Esophagus muscularis mucosa (tissue), 4 donors: ENCODE measurements at places on chromosomes 1 and 21. TPM values are rescaled to one million over a fixed set of nuclear protein-coding genes. Genes with fewer than 3 reads are reported as not detected.

Gene PDC
- total RNA-seq: not detected

Gene CBR3
- 14.1 TPM for total RNA-seq

Gene SNX7
- total RNA-seq: 28.7 TPM

Gene BRDT
- total RNA-seq: not detected

Gene PGLYRP3
- not detected for total RNA-seq

Gene CLCA2
- total RNA-seq: not detected

- no peaks in the 10 kb centered on the region for H3K36me3 ChIP-seq
- no peak overlapping the region for H3K27ac ChIP-seq
Measured at GRCh38 chr1:72498371-72498770, 216.0 kb upstream of the NEGR1 start.

DNA sequence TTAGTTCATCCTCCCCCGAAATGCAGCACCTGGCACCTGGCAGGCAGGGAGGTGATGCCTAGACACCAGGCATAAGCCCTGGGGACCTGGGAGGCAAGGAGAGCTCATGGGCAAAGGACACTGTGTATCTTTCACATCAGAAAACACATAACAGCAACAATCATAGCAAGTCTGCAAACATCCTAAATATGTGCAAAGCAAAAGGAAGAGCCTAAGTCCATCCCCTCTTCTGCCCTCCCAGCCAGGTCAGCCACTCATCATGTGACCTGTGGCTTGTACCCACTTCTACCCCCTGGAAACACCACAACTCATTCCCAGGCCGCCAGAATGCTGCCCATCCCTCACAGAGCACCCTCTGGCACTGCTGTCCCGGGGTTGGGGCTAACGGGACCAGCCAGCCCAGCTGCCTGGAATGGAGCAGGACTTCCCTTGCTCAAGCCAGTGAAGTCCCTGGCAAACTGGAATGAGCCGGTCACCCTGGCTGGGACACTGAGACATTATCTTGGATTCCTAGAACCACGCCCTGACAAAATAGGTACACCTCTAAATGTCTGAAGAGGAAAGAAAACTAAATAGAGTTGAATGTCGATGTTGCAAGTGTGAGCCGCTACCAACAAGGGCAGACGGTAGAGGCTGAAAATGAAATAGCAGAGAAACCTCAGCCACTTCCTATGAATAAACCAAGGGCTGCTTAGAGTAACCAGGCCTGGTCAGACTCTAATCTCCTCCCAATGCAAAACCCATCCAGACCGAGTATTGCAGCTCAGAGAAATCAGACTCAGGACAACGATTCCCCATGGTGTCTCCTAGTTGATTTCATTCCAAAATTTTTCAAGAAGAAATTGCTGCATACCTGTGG, 29.4 kb downstream of the TMPRSS2 start:
- H3K27me3 ChIP-seq: no peaks in the 10 kb centered on the region
- no peak for DNase-seq
- H3K36me3 ChIP-seq: no peaks in the 10 kb centered on the region
- H3K4me1 ChIP-seq: no peaks in the 10 kb centered on the region

DNA sequence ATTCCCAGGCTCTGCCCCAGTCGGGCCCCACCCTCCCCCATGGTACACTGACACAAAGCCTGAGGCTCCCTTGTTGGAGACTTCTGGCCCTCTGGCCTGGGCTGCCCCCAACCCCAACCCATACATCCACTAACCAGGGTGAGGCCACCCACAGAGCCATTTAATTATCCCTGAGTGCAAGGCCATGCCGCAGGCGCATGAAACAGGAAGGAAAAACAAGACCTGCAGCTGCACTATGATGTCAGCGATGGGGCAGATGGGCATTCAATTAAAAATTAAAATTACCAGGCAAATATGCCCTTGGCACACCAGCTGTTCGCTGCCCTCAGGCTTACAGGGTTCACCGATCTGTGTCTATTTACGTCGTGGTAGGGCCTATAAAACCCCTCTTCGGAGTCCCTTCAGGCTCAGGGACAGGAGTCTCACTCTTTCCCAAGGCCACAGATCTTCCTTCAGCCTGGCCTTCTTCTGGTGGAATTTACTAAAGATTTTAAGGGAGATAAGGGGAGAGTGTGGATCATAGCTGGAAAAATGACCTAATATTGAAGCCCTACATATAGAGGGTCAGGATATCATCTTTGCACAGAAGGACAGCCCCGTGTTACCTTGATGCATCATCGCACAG, 29.6 kb upstream of the RGS16 start:
- no peak for DNase-seq
- H3K27me3 ChIP-seq: no peaks in the 10 kb centered on the region
- no peaks in the 10 kb centered on the region for H3K36me3 ChIP-seq
- no peak overlapping the region for H3K4me3 ChIP-seq
- no peaks in the 10 kb centered on the region for H3K4me1 ChIP-seq

DNA sequence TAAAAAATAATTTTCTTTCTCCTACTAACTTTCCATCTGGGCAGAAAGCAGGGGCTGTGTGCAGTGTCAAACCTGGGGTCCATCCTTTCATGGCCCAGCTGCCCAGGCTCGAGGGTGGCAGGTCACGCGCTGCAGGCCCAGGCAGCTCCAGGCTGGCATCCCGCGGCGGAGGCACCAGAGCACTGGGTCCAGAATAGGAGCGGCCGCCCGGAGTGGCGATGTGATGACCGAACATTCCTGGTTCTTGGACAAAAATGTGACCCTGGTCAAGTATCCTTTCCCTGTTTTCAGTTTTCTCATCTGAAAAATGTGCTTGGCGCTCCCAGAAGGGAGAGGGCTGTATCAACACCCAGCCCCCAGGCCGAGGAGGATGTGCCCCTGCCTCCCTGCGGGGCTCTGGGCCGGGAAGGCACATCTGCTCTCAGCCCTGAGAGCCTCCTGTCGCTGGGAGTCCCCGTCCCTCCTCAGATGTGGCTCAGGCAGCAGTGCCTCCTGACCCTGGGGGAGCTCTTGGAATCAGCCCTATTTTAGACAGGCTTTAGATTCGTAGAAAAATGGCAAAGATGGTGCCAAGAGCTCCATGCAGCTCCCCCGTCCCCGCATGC, 29.3 kb downstream of the SLX9 start:
- peak overlapping the region; percentile 78 for H3K27ac ChIP-seq
- DNase-seq: no peak
- H3K36me3 ChIP-seq: peaks cover 21% of the 10 kb centered on the region
- no peak overlapping the region for H3K4me3 ChIP-seq

GRCh38 chr21:15713412-15713811, 16.4 kb upstream of the USP25 start:
- no peak for DNase-seq
- H3K36me3 ChIP-seq: no peaks in the 10 kb centered on the region
- H3K4me1 ChIP-seq: no peaks in the 10 kb centered on the region
- H3K4me3 ChIP-seq: no peak overlapping the region

DNA sequence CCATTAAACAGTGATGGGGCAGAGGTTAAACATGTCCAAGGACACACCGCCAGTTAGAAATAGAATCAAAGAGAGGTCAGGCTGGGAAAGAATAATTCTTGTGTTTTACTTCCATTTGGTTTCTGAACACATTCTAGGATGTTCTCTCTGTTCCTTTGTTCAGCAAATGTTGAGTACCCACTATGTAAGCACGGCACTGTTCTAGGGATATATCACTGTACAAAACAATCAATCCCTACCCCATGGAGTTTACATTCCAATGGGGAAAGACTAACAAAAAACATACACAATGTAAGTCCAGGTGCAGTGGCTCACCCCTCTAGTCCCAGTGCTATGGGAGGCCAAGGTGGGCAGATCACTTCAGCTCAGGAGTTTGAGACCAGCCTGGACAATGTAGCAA, 6.2 kb downstream of the MYOCOS start:
- H3K4me1 ChIP-seq: no peaks in the 10 kb centered on the region
- no peak for DNase-seq
- no peaks in the 10 kb centered on the region for H3K27me3 ChIP-seq
- H3K27ac ChIP-seq: no peak overlapping the region

DNA sequence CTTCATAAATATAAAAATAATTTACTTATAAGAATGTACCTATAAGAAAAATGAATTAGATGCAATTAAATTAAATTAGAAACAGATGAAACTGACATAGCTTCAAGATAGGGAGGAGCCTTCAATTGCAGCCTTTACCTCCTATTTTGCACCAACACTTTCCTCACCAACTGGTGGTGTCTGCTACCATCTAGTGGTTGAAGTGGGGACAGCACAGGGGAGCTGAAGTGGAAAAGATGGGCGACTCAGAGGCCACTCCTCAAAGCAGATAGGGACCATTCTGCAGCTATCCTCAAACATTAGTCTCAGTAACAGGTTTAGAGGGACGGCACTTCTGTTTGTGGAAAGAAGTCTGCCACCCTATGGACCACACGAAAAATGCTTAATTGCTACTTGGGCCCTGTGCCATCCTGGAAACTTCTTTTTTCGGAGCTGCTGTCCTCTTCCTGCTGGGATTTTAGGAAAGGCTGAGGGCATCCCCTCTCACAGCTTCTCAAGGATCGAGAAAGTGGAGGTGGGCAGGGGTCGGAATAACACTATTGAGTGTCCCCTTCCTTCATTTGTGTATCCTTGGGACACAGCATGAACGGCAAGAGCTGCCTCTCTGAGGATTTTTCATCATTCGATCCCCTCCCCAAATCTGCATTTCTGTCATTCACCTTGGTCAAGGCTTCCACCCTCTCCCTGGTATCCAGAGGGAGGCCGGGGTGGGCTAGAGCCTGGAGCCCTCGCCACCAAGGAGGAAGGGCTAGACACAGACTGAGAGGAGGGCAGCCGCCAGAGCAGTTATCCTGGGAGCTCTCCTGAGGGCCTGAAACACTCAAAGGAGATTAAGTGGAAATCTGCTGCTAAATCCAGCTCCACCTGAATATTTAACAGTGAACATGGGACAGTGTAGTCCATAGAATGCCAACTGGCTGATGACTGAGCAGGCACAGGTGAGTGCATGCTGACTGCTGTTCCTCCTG, 9.6 kb downstream of the PROK1 start:
- H3K27ac ChIP-seq: no peak overlapping the region
- peaks cover 10% of the 10 kb centered on the region for H3K27me3 ChIP-seq
- no peaks in the 10 kb centered on the region for H3K36me3 ChIP-seq

- peaks cover 26% of the 10 kb centered on the region for H3K4me1 ChIP-seq
- no peak overlapping the region for H3K27ac ChIP-seq
- H3K27me3 ChIP-seq: no peaks in the 10 kb centered on the region
- H3K4me3 ChIP-seq: peak overlapping the region; percentile 85
- H3K36me3 ChIP-seq: no peaks in the 10 kb centered on the region
Measured at GRCh38 chr1:160402001-160402795, 1.8 kb downstream of the VANGL2 start.

DNA sequence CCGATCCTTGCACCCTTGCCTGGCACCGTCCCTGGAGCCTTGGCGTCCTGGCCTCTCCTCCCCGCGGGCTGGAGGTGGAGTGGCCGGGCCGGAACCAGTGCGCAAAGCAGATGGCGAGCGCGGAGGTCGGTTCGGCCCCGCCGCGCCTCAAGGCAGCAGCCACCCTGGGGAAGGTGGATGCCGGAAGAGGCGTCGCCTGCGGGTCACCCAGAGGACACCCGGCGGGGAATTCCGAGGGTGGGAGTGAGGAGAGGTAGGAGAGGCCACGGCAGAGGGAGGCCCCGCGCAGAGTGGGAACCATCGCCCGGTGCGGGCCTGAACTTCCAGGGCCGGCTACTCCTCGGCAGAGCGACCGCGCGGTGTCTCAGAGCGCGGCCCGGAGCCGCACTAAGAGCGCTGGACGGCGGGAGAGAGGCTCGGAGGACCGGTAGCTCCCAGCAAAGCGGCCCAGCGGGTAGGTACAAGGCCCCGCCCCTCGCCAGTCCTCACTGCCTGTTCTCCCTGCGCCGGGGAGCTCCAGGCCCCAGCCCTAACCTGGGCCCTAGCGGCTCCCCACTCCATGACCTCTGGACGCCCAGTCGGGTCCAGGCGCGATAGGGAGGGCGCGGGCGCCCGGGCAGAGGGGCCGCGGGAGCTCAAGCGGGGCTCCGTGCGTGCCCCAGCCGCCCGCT, at the start of gene RNF207:
Gene RNF207 (plus strand): TSS at position 271 of the 671 bp plus-strand sequence. CDS start 417 bp downstream, outside the sequence.
- no peak for DNase-seq
- peaks cover 11% of the 10 kb centered on the region for H3K36me3 ChIP-seq
- peak within 1 kb of the TSS; percentile 65 for H3K4me3 ChIP-seq
- H3K4me1 ChIP-seq: peaks cover 52% of the 10 kb centered on the region
- H3K27ac ChIP-seq: peak within 1 kb of the TSS; percentile 81

GRCh38 chr1:115052454-115053083, 22.9 kb downstream of the TSHB start:
- peaks cover 22% of the 10 kb centered on the region for H3K4me1 ChIP-seq
- H3K36me3 ChIP-seq: no peaks in the 10 kb centered on the region
- no peaks in the 10 kb centered on the region for H3K27me3 ChIP-seq
- no peak overlapping the region for H3K27ac ChIP-seq
- no peak for DNase-seq
- H3K4me3 ChIP-seq: no peak overlapping the region

DNA sequence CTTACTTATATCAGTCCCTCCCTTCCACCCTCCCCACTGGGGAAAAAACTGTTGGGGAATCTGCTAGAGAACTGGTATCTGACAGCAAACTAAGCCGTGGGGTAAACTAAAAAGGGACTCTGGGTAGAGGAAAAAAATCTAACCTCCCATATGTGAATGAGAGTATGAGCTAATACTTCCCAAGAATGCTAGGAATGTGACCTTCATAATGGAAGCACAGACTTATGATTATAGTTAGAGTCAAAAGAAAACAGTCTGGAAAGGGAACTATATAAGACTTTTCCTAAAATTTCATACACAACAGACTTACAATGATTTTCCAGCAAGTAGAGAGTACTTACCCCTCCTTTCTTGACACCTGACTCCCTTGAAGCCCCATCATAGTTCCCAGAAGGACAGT, 23.0 kb upstream of the RBBP5 start:
- peaks cover 16% of the 10 kb centered on the region for H3K36me3 ChIP-seq
- H3K27me3 ChIP-seq: no peaks in the 10 kb centered on the region
- H3K4me1 ChIP-seq: peaks cover 30% of the 10 kb centered on the region
- no peak for DNase-seq
- peak overlapping the region; percentile 41 for H3K27ac ChIP-seq

DNA sequence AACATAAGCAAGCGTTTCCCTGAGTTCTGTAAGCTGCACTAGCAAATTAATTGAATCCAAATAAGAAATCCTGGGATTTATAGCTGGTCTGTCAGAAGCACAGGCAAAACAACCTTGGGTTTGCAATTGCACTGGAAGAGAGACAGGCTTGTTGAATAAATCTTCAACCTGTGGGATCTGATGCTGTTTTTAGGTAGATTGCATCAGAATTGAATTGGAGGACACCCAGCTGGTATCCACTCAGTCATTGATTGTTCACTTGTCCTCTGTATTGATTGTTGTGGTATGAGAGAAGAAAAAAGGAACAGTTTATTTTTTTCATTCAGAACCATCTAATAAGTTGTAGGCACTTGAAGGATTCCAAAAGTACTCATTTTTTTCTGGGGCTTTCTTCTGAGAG, 497.4 kb downstream of the SIPA1L2 start:
- no peak for DNase-seq
- no peak overlapping the region for H3K27ac ChIP-seq
- no peaks in the 10 kb centered on the region for H3K36me3 ChIP-seq
- no peak overlapping the region for H3K4me3 ChIP-seq

GRCh38 chr1:30627994-30628393, 95.4 kb downstream of the MATN1 start:
- H3K36me3 ChIP-seq: no peaks in the 10 kb centered on the region
- H3K4me3 ChIP-seq: no peak overlapping the region
- no peak for DNase-seq
